ENCODE measurements at places on chromosomes 2 and 18.

DNA sequence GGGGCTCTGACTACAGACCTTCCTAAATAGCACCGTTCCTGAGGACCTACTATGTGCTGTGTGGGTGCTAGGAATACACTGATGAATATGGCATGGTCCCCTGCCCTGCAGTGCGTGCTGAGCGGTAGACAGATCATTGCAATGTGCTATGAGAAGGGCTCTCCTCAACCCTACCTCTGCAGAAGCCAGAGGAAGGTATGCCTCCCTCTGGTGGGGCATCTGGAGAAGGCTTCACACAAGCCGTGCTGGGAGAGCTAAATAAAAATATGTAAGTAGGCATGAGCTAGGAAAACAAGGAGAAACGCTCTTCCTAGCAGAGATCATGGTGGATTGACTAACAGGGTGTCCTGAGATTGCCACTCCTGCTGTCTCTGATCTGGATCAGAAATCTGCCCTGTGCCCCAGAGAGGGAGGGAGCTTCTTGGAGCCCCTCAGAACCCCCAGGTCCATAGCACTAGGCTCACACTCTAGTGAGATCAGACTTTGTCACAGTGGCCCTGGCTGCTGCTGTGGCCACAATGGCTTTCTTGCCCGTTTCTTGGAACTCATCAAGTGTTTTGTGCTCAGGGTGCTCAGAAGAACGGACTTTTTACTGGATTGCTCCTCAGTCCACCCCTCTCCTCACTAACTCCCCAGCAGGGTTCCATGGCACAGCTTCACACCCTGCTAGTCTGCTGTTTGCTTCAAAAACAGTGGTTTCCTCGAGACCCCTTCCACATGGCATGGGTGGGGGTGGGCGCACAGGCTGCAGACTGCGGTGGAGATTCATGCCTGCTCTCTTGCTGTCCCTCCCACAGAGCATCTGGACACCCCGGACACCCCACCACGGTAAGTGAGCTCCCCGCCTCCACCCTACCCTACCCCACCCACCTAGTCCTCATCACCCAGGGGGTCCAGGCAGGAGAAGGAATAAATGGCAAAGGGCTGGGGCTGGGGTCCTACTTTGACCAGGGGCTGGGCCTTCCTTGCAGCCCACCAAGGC, 14.2 kb downstream of the SIGLEC15 start:
- DNase-seq = no peak

- DNase-seq = no peak
Measured at GRCh38 chr2:15652801-15653200, 61.1 kb downstream of the DDX1 start.

- peak; percentile 87 for DNase-seq
Measured at GRCh38 chr2:8680822-8681760, 765 bp upstream of the ID2 start.

DNA sequence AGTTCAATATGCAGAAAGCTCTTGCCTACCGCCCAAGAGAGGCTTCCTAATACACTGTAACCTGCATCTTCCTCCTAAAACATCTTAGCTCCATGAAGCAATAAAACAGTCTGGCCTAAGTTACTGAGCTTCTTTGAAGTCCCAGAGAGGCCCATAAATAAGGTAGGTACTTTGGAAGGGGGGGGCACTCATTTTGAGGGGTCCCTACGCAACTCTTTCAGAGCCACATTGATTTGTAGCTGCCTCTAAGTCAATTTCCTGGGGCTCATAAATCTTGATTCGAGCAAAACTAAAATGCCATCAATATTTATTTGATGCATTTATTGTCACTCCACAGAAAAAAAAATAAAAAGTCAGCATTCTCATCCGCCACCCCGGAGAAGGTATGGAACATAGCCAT, 60.4 kb upstream of the SIX2 start:
- DNase-seq = no peak

- DNase-seq = no peak
Measured at GRCh38 chr2:160920791-160921303, 239.4 kb upstream of the TANK start.

- DNase-seq = no peak
Measured at GRCh38 chr2:27959496-27959895, 69.0 kb downstream of the BABAM2 start.

- no peak for DNase-seq
Measured at GRCh38 chr2:230877759-230878598, 13.2 kb downstream of the ITM2C start.

DNA sequence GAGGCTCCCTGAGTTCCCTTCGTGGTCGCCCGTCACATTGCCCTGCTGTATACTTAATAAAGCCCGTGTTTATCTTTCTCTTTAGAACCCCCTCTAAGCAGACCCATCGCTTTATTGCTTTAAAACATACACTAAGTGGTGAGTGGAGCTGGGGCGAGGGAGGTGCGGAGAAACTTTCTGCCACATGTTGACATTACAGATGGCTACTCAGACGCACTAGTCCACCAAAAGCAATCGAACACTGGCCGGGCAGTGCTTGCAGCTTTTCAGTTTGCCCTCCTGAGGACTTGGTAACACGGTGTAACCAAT, 859 bp upstream of the COLEC12 start:
- no peak for DNase-seq

- no peak for DNase-seq
Measured at GRCh38 chr18:63878343-63878742, 9.2 kb upstream of the SERPINB2 start.

GRCh38 chr2:162254236-162254871, 11.1 kb upstream of the FAP start:
- DNase-seq = no peak

- DNase-seq = no peak
Measured at GRCh38 chr2:21244161-21244560, 120.4 kb downstream of the TDRD15 start.

DNA sequence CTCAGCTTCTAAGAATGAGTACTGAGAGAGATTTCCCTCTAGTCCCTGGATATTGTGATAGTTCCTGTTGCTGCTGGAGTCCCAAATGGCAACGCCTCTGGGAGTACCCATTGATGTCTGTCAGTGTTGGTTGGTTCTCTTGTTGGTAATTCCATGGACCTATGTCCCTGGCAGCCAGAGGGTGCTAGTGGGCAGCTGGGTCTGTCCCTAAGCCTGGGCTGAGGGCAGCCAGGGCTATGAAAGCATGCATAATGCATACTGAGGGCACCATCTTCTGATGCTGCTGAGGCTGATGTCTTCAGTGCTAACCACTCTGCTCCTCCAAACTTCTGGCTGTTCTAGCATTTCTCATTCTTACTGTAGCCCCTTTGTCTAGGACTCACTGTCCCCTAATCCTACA, 35.9 kb downstream of the NABP1 start:
- no peak for DNase-seq

DNA sequence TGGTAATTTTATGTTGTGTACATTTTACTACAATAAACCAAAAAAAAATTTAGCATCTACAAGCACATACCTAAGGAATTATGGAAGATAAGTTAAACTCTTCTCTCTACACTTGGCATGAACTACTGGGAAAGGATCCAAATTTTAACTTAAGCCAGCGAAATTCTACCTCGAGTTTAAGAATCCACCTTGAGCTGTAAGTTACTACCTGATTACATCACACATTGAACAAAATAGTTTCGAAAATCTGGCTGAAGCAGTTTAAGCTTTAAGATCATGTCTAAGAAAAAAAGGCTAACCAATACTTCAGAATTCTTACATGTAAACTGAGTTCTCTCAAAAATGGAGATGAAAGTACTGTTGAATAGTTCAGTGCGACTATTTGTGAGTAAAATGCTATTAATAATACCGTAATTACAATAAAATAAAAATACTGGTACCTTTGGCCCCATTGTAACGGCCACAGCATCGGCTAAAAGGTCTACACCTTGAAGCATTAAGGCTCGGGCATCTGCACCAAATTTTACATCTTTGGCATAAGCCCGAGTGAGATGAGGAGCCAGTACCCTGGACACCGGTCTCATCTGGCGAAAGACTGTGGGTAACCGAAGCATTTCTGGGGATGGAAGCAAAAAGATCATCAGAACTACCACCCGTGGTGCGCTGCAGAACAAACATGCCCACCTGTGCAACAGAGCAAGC, 1.3 kb downstream of the HSPD1 start:
- no peak for DNase-seq

DNA sequence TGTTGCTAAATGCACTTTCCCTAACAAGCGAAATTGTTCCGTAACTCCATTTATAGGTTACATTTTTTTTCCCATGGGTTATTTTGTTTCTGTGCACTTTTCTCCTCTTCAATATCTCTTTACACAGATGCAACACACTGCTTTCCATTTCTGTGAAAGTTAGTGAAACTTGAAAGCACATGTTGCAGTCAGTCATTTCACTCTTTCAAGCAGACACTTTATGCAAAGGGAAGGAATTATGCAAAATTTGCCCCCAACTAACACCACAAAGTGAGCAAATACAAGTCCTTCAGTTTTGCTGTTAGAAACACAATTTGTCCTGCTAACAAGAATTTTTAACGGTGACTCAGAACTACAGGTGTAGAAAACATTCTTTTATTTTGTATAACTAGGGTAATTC, 124.8 kb downstream of the PTH2R start:
- no peak for DNase-seq

DNA sequence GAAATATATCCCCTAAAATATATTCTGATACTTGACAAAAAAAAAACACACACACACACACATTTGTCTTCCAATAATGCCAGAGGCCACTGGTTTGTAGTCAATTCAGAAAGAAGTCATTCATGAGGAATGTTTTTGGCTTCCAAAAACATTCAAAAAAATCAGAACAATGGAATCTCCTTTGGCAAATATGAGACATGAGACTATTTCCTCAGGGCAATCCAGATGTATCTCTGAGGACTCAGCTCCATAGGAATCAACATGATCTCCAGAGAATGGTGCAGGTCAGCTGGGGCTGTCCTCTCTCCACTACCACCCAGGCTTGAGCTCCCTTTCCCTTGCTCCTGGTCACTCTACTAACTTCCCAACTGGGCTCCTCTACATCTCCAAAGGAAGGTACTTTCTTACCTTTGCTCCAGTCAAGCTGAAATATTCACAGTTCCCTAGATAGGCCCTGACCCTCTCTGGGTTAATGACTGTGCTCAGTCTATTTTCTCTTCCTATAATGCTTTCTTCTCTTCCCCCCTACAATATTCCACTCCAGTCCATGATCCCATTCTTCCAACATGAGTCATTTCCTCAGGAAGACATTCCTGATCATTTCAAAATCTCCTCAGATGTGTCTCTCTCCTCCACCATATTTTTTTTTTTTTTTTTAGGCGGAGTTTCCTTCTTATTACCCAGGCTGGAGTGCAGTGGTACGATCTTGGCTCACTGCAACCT, 145.3 kb downstream of the C1D start:
- no peak for DNase-seq

- DNase-seq = no peak
Measured at GRCh38 chr2:226909126-226909525, 73.3 kb downstream of the RHBDD1 start.

GRCh38 chr2:239238381-239238780, 162.4 kb downstream of the HDAC4 start:
- DNase-seq = no peak

DNA sequence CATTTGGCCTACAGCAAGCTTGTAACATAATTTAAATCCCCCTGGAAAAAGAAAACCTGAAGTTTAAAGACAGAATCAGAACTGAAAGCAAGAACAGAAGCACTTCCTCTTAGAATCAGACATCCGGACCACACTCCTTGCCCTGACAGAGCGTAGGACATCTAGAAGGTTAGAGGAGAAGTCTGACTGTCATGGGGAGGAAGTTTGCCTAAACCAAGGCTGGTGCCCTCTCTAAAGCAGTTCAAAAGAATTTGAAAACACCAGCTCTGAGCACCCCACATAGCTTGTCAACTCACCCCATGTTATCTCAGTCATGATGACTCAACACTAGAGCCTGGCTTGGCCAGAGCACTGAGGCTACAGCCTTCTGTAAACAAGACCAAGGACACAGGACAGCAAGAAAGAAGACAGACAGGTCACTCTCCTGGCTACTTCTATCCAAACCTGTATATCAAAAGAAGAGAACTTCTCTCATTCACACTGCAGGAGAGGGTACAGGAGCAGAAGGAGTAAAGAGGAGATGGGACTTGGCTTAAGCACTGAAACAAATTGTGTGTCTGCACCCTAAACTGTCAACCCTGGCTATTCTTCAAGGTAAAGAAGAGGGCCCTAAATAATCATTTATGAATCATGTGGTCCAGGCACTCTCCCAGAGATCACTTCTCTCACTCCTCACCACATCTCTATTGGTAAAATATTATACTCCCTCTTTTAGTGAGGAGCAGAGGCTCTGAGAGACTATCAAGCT, 198.6 kb downstream of the MEMO1 start:
- peak; percentile 4 for DNase-seq

- DNase-seq = no peak
Measured at GRCh38 chr18:79789901-79790890, 7.5 kb upstream of the KCNG2 start.

GRCh38 chr2:133169274-133169912, 398.9 kb downstream of the NCKAP5 start:
- no peak for DNase-seq
